ENCODE measurements at places on chromosomes 7 and 10.

GRCh38 chr7:27576360-27576944 is 86.2 kb downstream of the HIBADH start:
- DNase-seq = peak; percentile 48

DNA sequence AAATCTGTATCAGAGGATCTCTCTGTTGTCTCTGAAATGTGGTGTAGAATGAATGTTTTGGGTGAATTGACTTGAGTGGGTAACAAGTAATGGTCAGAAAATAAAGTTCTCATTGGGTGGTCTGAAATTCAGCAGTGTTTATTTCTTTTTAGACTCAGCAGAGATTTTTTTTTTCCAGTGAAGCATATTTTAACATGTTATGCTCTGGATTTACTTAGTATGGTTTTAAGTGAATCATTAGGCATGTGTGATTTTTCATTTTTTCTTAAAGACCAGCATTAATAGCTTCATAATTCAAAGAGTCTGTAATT is 63.5 kb downstream of the REEP3 start:
- no peak for DNase-seq

DNA sequence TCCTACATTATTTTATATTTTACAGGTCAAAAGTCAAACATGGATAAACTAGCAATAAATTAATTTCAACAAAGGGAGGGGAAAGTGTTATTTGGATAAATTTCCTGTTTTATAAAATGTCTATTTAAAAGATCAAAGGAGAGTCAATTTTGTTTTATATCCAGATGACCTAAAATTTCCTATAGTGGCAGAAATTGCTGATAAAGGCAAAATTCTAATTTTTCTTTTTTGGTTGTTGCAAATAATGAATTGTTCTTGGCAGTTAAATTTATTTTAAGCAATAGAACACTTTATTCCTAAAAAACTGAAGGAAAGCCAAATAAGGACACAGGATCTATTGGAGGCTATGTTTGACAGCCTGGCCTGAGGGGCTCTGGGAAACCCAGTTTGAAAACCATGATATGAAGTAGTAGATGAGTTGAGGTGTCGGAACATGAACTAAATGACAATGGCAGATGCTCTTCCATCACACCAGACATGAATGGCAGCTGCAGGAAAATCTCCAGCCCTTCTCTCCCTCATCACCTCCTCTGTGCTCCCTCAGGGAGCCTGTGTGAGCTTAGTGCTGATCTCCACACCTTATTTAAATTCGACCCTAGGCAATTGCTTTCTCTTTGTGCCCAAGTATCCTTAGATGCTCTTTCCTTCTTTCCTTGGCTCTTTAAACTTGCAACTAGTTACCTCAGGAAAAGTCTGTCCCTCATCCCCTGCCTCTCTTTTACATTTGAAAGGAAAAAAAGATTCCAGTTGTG is 395.0 kb downstream of the THSD7A start:
- no peak for DNase-seq

DNA sequence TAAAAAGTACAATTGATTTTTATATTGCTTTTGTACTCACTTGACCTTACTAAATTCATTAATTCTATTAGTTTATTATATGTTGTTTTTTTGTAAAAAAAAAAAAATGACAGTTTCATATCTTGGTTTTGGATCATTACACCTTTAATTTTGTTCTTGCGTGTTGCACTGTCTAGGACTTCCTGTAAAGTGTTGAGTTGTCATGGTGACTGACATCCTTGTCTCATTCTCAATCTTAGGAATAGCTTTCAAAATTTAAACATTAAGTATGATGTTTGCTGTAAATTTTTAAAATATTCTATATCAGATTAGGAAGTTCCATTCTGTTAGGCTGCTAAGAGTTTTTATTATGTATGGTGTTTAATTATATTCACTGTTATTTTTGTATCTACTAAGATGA is 139.1 kb downstream of the ARHGAP12 start:
- no peak for DNase-seq
